ENCODE measurements at places on chromosomes 12 and 14. TPM values are rescaled to one million over a fixed set of nuclear protein-coding genes. Genes with fewer than 3 reads are reported as not detected.

Gene MANSC4
- not detected for polyA plus RNA-seq

Gene ADAMTS20
- not detected for polyA plus RNA-seq

Gene NKX2-1
- not detected for polyA plus RNA-seq

Gene PIK3C2G
- polyA plus RNA-seq: 25.1 TPM

Gene ASCL1
- polyA plus RNA-seq: 0.10 TPM

Gene PPM1H
- polyA plus RNA-seq: 4.6 TPM

Gene SIX1
- polyA plus RNA-seq: 0.19 TPM

Gene SLC24A4
- 0.31 TPM for polyA plus RNA-seq

Gene OR5AU1
- polyA plus RNA-seq: not detected

Gene KRT83
- polyA plus RNA-seq: not detected

DNA sequence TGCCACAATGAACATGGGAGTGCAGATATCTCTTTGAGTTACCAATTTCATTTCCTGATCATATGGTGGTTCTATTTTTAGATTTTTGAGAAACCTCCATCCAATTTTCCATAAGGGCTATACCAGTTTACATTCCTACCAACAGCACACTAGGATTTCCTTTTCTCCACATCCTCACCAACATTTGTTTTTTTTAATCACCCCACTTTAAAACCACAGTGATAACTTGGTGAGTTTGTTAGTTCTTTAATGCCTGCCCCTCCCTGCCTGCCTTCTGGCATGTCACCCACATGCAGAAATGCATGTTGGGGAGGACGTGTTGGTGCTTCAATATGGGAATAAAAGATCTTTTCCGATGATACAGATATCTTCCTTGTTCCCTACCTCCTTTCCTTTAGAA lies 167.9 kb downstream of the CAND1 start:
- DNase-seq: no peak
- H3K27ac ChIP-seq: no peak overlapping the region
- no peaks in the 10 kb centered on the region for H3K27me3 ChIP-seq
- no peaks in the 10 kb centered on the region for H3K36me3 ChIP-seq

- H3K4me3 ChIP-seq: no peak overlapping the region
- no peak for DNase-seq
- H3K36me3 ChIP-seq: no peaks in the 10 kb centered on the region
- H3K27me3 ChIP-seq: no peaks in the 10 kb centered on the region
These were observed 213.8 kb downstream of the ALG10 start for GRCh38 chr12:34236073-34236472.

- H3K36me3 ChIP-seq: no peaks in the 10 kb centered on the region
- H3K27ac ChIP-seq: peak overlapping the region; percentile 93
- no peaks in the 10 kb centered on the region for H3K27me3 ChIP-seq
- DNase-seq: no peak
- peak overlapping the region; percentile 83 for H3K4me3 ChIP-seq
- H3K4me1 ChIP-seq: peaks cover 43% of the 10 kb centered on the region
These were observed 799 bp downstream of the SLC38A6 start for GRCh38 chr14:60981633-60982455.

DNA sequence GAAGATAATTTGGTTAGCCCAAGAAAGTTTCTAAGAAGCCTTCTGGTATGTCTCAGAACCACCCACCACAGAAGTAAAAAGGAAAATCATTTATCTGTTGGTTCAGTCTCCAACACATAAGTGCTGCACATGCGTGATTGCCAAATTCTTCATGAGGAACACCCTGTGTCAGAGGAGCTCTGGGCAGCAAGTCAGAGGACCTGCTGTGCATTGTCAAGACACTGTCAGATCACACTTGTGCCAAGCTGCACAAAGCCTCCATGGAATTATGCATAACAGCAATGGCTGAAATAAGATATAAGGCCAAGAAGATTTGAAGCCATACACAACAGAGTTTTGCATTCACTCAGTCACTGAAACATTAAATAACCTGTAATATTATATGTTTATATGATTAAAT lies 1304.7 kb upstream of the FLRT2 start:
- no peak overlapping the region for H3K4me3 ChIP-seq
- no peaks in the 10 kb centered on the region for H3K4me1 ChIP-seq
- DNase-seq: peak; percentile 86

GRCh38 chr12:69243099-69244084 lies 4.0 kb downstream of the CPSF6 start:
- H3K27ac ChIP-seq: no peak overlapping the region
- peak; percentile 8 for DNase-seq
- H3K36me3 ChIP-seq: peaks cover 7% of the 10 kb centered on the region
- peaks cover 88% of the 10 kb centered on the region for H3K4me1 ChIP-seq
- H3K27me3 ChIP-seq: no peaks in the 10 kb centered on the region

DNA sequence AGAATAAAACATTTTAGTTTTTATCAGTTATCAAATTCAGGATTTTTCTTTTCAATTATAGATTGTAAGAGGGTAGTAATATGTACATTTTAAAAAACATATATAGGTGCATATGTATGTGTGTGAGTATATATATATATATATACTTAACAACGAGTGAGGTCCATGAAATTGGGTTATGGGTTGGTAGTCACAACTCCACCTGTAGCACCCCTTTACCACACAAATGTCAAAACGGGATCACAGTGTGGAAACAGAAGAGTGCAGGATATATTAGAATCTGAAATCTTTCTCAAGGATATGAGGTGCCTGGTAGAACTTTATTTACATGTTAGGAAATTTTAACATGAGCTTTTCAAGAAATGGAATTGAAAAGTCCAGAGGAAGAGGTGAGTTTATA lies 31.3 kb downstream of the MIA2 start:
- peak overlapping the region; percentile 87 for H3K4me3 ChIP-seq
- H3K27me3 ChIP-seq: no peaks in the 10 kb centered on the region
- H3K36me3 ChIP-seq: no peaks in the 10 kb centered on the region
- DNase-seq: no peak

- no peaks in the 10 kb centered on the region for H3K4me1 ChIP-seq
- DNase-seq: no peak
- no peaks in the 10 kb centered on the region for H3K36me3 ChIP-seq
- no peaks in the 10 kb centered on the region for H3K27me3 ChIP-seq
These were observed 101.5 kb downstream of the BMP4 start for GRCh38 chr14:53855127-53855526.

GRCh38 chr14:24928386-24928900 lies 121.5 kb downstream of the STXBP6 start:
- no peaks in the 10 kb centered on the region for H3K36me3 ChIP-seq
- H3K4me3 ChIP-seq: no peak overlapping the region
- H3K27me3 ChIP-seq: no peaks in the 10 kb centered on the region
- no peak overlapping the region for H3K27ac ChIP-seq

- no peaks in the 10 kb centered on the region for H3K36me3 ChIP-seq
- DNase-seq: no peak
- H3K27me3 ChIP-seq: no peaks in the 10 kb centered on the region
- H3K4me3 ChIP-seq: no peak overlapping the region
- peaks cover 11% of the 10 kb centered on the region for H3K4me1 ChIP-seq
These were observed 20.5 kb upstream of the PPP2R5C start for GRCh38 chr14:101740981-101741380.

GRCh38 chr14:34072921-34073320 lies 122.0 kb upstream of the EGLN3 start:
- peaks cover 3% of the 10 kb centered on the region for H3K4me1 ChIP-seq
- no peak overlapping the region for H3K4me3 ChIP-seq
- no peak for DNase-seq

DNA sequence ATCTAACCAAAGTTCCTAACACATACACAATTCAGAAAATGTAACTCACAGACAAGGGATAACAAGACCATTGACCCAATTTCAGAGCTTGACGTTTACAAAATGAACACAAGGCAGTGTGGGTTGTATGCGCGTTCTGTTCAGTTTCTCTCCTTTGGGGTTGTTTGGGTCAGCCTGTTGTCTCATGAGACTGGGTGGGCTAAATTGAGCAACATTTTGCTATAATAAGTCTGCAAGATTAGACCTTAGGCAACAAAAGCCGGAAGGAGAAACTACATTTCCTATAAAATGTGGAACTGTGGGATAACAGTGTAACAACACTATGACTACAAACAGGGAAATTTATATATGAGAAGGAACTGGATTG lies 18.8 kb upstream of the LTA4H start:
- peak overlapping the region; percentile 54 for H3K27ac ChIP-seq
- no peaks in the 10 kb centered on the region for H3K27me3 ChIP-seq
- H3K4me1 ChIP-seq: peaks cover 7% of the 10 kb centered on the region
- no peak overlapping the region for H3K4me3 ChIP-seq

DNA sequence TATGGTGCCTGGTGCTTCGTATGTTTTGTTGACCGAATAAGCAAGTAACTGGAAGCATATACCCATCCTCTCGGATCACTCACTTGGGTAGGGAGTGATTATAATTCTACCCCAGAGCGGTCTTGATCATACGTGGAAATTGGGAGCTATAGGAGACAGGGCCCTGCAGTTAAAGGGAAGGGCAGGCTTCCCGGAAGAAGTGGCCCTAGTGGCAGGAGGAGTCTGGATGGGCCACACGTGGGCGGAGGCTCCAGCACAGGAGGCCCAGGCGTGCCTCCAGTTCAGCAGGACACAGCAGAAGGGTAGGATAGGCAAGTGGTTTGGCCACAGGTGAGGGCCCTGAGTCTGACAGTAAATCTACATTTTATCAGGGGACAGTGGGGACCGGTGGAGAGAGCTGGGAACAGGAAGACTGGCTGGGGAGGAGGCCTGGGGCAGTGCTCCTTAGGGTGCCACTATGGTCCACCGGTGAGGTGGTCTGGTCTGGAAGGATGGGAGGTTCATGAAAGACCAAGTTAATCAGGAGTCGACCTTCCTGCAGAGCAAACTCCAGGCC lies 23.5 kb upstream of the YY1 start:
- peaks cover 28% of the 10 kb centered on the region for H3K4me1 ChIP-seq
- peak overlapping the region; percentile 92 for H3K27ac ChIP-seq
- H3K36me3 ChIP-seq: no peaks in the 10 kb centered on the region
- DNase-seq: no peak
- H3K4me3 ChIP-seq: no peak overlapping the region
- no peaks in the 10 kb centered on the region for H3K27me3 ChIP-seq

DNA sequence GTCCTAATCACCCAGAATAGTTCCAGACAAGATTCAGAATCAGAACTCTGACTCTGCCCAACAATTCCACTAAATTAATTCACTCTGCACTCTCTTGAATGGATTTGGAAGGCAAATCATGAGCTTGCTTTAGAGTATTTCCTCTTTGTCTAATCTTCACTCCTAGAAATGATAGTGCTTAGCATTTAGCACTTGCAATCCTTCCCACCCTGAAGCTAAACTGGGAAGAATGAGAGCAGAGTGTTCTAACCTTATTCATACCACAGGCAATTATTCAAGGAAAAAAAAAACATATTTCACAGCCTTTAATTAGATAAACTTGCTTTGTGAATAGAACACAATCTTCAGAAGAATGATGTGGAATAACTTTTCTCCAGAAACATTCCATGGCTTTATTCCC lies 264.6 kb downstream of the PAWR start:
- H3K27ac ChIP-seq: no peak overlapping the region
- peaks cover 22% of the 10 kb centered on the region for H3K4me1 ChIP-seq
- no peak for DNase-seq
- no peaks in the 10 kb centered on the region for H3K36me3 ChIP-seq
- H3K4me3 ChIP-seq: no peak overlapping the region

DNA sequence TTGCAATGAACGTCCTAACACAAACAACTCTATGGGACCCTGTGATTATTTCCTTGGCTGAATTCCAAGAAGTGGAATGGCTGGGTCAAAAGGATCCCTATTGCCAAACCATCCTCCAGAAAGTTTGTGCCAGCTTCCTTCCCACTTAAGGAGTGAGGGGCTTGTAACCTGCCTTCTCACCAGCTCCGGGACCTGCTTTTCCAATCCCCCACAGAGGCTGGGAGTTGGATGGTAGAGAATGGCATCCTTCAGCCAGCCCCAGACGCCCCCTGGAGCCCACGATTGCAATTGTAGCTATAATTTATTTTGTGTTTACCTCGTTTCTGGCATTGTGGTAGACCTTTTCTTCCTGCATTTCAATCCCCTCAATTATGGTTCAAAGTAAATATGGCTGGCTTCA lies 9.7 kb upstream of the ZDHHC22 start:
- H3K36me3 ChIP-seq: no peaks in the 10 kb centered on the region
- peaks cover 62% of the 10 kb centered on the region for H3K27me3 ChIP-seq
- no peaks in the 10 kb centered on the region for H3K4me1 ChIP-seq
- peak; percentile 29 for DNase-seq

DNA sequence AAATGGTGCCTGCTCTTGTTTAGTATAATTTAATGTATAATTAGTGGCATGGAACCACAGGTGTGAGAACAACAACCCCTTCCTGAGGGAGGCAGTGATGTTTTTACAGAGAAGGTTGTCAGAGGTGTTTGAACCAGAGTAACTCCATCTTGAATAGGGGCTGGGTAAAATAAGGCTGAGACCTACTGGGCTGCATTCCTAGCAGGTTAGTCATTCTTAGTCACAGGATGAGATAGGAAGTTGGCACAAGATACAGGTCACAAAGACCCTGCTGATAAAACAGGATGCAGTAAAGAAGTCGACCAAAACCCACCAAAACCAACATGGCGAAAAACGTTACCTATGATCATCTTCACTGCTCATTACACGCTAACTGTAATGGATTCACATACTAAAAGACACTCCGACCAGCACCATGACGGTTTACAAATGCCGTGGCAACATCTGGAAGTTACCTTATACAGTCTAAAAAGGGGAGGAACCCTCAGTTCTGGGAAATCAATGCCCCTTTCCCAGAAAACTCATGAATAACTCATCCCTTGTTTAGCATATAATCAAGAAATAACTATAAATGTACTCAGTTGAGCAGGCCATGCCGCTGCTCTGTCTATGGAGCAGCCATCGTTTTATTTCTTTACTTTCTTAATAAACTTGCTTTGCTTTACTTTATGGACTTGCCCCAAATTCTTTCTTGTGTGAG lies 47.8 kb upstream of the LTA4H start:
- H3K36me3 ChIP-seq: no peaks in the 10 kb centered on the region
- no peaks in the 10 kb centered on the region for H3K27me3 ChIP-seq
- DNase-seq: no peak

- peaks cover 79% of the 10 kb centered on the region for H3K27me3 ChIP-seq
- no peaks in the 10 kb centered on the region for H3K36me3 ChIP-seq
- peaks cover 48% of the 10 kb centered on the region for H3K4me1 ChIP-seq
- H3K4me3 ChIP-seq: peak overlapping the region; percentile 25
These were observed 3.0 kb downstream of the WNT1 start for GRCh38 chr12:48980953-48981756.
